Stimulated activated CD4-positive, alpha-beta T cell treated with anti-CD3 and anti-CD28 coated beads, Interleukin-12 subunit alpha, Interleukin-12 subunit beta, amount 100 ng/mL, for 24 hours (primary cell): ENCODE measurements at places on chromosomes 11 and 22.

DNA sequence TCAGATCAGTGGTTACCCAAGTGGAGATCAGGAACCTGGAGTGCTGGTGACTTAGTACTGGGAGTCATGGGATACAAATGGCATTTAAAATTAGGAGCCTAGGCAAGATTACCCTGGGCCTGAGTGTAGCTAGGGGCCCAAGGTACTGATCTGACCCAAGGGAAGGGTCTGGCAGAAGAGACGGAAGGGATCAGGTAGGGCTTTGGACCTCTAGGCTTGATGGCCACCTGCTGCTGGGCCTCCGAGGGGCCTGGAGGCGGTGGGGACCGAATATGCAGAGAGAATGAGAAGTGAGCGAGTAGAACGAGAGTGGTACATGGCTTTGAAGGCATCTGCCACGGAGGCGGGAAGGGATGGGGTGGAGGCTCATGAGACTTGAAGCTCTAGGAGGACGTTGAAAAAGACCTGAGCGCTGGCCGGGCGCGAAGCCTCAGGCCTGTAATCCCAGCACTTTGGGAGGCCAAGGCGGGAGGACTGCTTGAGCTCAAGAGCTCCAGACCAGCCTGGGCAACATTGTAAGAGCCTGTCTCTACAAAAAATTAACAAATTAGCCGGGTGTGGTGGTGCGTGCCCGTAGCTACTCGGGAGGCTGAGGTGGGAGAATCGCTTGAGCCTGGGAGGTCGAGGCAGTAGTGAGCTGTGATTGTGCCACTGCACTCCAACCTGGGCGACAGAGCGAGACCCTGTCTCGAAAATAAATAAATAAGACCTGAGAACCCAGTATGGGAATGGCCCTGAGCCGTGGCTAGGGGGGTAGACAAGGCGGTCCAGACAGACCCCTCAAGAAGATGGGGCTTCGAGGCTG is 563 bp upstream of the PPIL2 start:
- DNase-seq = no peak

- DNase-seq = no peak
These were observed 15.7 kb downstream of the RAC2 start for GRCh38 chr22:37228106-37229011.

DNA sequence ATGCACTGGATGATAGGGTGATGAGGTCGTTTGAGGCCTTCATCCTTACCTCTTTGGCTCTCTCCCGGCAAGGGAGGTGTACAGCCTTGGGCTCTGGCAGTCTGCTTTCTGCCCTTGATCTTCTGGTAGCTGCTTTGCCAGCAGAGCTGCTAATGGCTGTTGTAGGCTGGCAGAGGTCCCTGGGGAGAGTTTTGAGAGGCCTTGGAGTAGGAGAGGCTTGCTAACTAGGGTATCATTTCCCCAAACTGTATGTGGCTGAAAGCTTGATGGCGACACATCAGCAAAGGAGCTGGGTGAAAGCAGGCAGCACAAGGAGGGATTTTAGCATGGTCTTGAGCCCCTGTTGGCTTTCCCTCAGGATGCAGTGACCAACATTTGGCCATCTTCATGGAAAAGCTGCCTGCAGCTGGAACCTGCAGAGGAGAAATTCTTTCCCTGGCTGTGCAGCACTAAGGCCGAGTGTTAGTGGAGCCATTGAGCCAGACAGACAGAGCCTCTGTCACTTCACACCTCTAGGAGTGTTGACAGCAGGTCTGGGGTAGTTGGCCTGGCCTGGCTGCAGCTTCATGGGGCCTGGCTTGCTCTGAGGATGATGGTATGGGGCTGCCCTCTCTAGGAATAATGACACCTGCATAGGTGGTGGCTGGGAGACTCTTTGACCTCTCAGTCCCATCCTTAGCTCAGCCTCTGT is 3.5 kb upstream of the AMPD3 start:
- no peak for DNase-seq

DNA sequence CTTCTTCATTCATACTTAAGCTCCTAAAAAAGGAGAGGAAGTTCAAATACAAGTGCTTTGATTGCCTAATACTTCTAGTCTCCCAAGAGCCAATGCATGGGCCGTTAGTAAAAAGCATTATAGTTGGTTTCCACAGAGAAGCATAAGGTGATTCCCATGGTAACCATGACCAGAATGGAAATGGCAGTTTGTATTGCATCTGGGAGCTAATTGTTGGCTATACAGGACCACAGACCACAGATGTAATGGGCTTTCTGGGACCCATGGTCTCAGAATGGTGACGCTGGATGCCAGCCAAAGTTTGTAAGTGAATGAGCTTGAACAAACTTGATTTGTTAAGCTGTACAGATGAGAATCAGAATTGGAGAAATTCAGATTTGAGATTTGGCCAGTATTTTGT is 333.9 kb upstream of the C11orf87 start:
- no peak for DNase-seq

DNA sequence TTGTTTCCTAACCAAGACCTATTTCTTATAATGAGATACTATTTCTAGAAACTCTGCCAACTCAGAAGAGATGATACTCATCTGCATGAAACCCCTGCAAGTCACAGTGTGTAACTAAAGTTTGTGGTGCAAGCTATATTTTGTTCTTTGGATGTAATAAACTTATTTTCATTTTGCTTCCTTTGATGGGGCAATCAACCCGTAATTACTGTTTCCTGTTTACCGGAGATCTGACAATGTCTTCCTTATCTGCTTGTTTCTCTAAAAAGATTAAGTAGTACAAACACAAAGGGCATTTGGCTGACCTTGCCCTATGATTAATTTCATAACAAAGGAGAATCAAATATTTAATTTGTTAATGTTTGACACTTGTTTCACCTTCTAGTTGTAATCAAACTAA is 846.6 kb upstream of the ANO3 start:
- DNase-seq = no peak

DNA sequence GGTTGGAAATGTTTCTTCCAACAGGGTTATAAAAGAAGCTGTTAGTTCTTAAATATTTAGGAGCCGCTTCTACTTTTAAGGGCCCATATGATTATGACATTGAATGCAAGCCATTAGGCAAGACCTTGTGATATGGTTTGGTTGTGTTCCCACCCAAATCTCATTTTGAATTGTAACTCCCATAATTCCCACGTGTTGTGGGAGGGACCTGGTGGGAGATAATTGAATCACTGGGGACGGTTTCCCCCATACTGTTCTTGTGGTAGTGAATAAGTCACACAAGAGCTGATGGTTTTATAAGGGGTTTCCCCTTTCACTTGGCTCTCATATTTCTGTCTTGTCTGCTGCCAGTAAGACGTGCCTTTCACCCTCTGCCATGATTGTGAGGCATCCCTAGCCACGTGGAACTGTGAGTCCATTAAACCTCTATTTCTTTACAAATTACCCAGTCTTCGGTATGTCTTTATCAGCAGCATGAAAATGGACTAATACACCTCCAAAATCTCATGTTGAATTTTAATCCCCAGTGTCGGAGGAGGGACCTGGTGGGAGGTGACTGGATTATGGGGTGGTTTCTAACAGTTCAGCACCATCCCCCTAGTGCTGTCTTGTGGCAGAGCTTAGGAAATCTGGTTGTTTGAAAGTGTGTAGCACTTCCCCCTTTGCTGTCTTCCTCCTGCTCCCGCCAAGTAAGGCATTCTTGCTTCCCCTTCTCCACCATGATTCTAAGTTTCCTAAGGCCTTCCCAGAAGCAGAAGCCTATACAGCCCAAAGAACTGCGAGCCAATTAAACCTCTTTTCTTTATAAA is 4.3 kb downstream of the CD59 start:
- no peak for DNase-seq

GRCh38 chr11:46375392-46376101 is 5.9 kb upstream of the MDK start:
- DNase-seq = no peak

DNA sequence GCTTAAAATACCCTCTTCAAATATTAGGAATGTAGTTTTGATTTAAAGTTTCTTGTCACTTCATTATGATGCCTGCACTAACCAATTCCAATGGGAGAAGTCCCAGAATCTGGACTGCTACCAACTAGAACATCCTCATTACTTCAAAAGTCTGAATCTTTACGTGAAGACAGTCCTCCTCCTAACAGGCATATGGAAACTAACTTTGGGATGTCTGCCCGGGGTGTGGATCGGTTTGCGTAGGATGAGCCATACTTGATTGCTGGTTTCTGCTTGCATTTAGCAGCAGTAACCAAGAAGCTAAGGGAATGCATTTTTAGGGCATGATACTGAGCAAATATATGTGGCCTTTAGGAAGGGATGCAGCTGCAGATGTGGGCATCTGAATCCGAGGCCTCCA is 177.1 kb downstream of the LRRC4C start:
- DNase-seq = no peak

- DNase-seq = no peak
These were observed 17.5 kb downstream of the MN1 start for GRCh38 chr22:27784120-27784475.

- DNase-seq = no peak
These were observed 3.5 kb upstream of the IFITM3 start for GRCh38 chr11:324156-324555.

DNA sequence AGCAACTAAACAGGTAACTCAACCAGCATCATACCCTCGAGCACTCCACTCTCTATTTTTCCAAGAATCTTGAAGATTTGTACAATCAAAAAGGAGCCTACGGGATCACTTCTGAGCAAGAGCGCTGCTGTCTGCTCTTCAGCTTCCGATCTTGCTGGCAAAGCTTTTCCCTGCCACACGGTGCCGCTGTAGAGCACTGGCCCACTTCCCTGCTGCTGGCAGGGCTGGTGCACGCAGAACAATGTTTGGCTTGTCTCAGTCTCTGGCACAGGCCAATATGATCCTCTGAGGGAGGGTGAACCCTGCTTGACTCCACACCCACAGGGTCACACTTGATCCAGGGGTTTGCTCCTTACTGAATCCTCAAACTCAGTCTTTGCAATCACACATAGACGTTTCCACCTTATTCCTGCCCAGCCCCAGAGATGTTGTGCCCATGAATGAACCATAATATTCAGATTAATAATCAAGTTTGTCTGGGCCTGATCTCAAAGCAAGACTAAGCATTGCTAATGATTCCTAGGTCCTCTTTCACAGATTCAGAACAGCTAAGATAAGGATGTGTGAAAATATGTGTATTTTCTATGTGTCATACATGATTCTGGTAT is 536.6 kb downstream of the SOX6 start:
- peak; percentile 30 for DNase-seq

DNA sequence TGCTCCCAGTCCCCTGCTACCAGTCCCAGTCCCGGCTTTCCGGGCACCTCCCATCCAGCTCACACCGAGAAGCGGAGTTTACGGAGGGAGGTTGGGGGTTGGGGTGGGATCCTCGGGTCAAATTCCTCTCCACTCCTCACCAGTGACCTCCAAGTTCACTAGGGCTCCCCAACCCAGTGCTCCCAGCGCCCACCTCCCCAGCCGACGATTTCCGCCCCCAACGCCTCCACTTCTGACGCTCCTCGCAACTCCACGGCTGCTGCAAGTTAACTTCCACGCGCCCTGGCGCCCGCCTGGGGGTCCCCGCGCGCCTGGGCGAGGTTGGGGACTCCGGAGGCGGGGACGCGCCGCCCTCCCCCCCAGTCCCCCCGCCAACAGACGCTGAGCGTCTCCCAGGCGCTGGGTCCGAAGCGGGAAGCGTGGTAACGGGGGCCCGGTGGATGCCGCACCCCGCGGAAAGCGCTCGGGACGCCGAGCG is 526 bp downstream of the TPST2 start:
- DNase-seq = no peak

GRCh38 chr11:77232242-77232641 is 69.2 kb downstream of the GDPD4 start:
- no peak for DNase-seq

- DNase-seq = no peak
These were observed 31.7 kb downstream of the TPCN2 start for GRCh38 chr11:69080257-69080995.

GRCh38 chr22:44394246-44395117 is 81.7 kb upstream of the SHISAL1 start:
- no peak for DNase-seq

DNA sequence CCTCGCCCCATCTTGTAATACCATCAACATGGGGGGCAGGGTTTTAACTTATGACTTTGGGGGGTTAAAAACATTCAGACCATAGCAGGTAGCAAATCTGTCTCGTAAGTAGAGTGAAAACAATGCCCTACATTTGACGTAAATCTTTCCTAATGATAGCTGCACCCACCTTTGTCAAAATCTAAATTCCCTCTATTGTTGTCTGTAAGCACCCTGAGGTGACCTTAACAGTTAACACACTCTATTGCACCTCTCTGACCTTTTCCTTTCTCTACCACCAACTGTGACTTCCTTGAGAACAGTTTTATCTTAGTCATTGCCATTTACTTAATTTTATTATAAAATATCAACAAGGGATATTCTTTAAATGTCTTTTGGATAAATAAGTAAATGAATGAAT is 1024.9 kb upstream of the CNTN5 start:
- no peak for DNase-seq

GRCh38 chr11:64474680-64475079 is 115.7 kb downstream of the RPS6KA4 start:
- DNase-seq = no peak

DNA sequence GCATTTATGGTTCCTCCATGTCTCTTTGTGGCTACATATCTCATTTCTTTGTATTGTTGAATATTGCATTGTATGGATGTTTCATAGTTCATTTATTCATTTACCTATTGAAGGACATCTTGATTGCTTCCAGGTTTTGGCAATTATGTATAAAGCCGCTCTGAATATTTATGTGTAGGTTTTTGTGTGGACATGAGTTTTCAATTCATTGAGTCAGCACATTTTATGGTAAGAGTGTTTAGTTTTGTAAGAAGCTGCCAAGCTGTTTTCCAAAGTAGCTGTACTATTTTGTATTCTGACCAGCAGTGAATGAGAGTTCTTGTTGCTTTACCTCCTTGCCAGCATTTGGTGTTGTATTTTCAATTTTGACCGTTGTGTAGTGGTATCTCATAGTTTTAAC is 39.2 kb downstream of the KDM2A start:
- DNase-seq = no peak

DNA sequence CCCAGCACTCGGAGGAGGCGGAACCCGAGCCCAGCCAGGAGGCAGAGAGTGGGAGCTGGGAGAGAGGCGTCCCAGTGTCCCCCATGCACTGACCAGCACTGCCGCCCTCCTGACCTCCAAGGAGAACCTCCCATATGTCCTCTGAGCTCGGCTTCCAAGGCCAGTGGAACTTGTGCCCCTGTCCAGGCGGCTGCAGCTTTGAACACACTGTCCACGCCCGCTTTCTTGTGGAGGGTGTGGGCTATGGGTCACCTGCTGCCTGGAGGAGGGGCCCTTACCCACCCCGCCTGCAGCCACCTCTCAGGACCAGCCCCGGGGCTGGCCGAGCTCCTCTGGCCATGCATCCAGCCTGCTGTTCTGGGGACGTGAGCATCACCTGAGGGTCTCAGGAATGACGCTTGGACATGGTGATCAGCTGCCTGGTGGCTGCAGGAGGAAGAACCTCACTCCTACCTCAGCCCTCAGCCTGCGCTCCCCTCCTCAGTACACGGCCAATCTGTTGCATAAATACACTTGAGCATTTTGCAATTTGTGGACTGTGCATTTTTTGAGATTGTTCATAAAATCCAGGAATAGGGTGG is 22.2 kb upstream of the MUC5B start:
- no peak for DNase-seq

- no peak for DNase-seq
These were observed 1949.4 kb upstream of the RAG2 start for GRCh38 chr11:38547462-38547861.

GRCh38 chr22:37254209-37254866 is 10.3 kb upstream of the RAC2 start:
- DNase-seq = no peak
